Activated CD4-positive, alpha-beta T cell treated with anti-CD3 and anti-CD28 coated beads, Interleukin-2, amount 50 U/mL, for 1 hour (primary cell): ENCODE measurements at places on chromosomes 7 and 10.

- DNase-seq: no peak
These were observed 128.4 kb upstream of the TCF7L2 start for GRCh38 chr10:112821663-112822062.

DNA sequence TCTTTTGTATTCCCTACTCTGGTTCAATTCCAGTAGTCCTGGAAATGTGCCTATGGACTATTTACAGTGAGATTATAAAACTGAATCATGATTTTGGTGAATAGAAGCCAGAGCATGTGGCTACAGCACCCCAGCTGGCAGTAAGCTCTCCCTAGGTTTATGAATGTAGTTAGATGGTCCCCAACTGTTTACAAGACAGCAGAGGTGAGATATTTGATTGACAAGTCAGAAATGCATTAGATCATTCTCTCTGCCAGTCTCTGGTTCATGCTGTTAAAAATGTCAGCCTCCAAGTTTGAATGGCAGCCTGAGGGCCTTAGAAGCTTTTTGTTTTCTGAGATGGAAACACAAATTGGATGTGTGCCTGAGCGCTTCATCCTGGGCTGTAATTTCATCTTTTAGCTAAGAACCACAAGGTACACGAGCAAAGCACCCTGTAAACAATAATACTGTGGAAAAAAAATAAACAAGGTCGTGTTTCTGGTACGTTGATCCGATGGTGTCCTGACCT, 85.0 kb downstream of the BTRC start:
- no peak for DNase-seq

GRCh38 chr7:961546-962400, 7.3 kb upstream of the ADAP1 start:
- no peak for DNase-seq

DNA sequence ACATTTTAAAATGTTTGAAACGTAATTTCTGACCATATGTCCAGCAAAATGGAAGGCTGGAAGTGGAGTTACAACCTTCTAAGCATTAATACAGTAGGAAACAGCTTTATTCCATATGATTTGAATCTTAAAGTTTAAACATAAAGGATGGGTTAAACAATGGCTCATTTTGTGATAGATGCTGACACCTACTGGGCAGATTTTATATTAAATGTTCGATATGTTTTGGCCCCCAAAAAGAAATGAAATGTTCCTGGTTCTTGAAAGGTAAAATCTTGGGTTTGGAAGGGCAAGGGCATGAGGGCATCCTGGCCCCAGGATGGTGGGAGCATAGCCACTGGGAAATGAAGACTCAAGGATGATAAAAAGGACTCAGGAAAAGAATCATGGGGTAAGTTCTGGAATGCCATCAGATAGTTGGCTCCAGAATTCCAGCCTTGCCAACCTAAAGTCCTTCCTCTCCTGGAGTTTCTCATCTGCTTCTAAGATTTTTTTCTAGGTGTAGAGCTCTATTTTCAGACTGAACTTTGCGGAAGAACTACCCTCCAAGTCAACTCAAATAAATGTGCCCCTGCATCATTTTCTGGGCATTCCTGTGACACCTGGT, 34.6 kb upstream of the SLC35G1 start:
- no peak for DNase-seq

GRCh38 chr7:29442146-29442545, 121.5 kb upstream of the PRR15 start:
- no peak for DNase-seq

DNA sequence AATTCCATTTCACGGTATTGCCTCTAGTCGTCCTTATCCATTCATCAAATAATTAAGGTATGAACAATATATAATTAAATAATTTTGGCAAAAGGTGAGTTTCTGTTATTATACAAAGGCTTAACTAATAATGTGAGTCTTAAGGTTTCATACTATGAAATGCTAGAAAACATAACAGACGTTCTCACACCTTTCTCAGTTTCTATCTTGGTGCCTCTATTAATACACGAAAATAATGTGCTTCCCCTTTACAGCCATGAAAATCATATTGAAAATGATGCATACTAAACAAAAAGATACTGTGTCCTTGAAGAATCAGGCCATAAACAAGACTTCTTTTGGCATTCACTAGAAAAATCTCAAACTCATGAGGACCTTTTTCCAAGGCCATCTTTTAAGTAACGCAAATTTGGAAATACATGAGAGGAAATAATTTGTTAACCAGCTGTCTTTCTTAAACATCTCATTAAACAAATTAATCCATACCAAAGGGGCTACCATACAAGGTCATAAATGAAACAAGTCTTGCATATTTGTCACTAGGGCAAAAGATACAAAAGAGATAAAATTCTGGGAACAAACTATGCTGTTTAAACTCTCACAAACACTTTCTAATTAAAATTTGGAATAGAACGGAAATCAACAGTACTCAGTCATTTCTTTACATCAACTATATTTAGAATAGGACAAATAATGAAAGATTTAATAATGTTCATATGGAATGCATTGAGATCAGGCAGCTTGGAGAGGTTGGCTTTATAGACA, 53.9 kb upstream of the CAV2 start:
- DNase-seq: no peak

DNA sequence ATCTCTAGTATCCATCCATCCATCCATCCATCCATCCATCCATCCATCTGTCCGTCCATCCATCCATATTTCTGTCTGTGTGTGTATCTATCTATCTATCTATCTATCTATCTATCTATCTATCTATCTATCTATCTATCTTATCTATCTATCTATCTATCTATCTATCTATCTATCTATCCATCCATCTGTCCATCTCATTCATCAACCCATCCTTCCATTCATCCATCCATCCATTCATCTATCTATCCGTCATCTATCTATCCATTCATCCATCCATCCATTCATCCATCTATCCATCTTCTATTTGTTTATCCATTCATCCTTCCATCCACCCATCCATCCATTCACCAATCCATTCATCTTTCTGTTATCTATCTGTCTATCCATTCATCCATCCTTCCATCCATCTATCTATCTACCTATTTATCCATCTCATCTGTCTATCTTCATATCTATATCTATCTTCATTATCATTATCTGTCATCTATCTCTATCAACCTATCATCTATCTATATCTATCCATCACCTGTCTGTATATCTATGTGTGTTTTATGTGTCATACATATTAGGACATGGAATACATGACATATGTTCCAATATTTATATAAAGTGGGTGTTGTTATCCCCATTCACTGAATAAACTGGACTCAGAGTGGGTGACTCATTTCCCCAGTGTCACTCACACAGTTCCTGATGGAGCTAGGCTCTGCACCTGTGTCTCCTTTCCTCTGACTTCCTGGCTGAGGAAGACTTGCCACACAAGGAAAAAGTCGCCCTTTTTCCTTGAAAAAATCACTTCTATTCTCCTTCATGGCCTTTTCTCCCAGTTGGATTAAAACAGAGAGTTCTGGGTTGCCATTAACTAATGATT, 200.1 kb downstream of the CCDC3 start:
- no peak for DNase-seq

DNA sequence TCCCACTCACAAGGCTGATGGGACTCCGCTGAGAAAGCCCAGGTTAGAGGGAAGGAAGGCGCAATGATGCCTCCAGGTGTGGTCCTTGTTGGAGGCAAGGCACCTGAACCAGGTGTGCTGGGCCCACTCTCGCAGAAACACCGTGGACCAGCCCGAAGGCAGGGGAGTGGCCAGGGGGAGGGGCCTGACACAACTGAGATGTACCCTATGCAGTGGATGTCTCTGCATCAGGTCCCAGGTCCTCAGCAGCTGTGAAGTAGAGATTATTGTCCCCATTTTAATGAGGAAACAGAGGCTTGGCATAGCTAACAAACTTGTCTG, 32.0 kb downstream of the GBX1 start:
- no peak for DNase-seq

DNA sequence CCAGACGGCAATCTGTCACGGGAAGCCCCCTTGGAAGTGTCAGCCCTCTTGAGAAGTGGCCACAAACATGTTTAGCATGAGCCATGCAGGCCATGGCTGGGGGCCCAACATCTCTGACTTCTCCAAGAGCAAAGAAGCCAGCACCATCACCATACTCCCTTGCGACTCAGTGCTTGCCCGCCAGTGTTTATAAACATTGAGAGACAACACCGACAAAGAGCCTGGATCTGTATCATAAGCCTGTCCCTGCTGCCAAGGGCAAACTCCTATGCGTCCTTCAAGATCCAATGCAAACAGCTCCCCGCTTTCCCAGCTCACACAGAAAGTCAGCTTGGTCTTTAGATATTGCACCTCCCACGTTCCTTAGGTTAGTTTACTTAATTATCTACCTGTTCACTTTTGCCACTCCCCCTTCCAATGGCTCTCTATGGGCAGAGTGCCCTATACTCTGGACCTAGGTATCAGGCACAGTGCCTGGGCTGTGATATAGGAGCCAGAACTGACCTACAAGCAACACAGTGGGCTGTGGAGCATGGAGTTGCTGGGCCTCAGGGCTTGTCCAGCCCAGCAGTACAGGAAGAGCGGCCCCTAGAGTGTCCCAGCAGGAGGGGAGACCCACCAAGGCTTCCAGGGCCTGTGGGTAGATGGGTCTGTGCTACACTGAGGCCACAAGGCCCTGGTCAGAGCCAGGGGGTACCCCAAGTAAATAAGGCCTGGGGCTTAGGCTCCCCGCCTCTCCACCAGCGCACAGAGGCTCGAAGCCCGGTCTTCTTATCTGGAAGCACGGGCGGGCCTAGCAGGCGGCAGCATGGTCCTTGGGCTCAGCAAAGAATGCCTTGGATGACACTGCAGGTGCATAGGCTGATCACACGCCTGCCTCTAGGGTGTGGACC, 37.7 kb downstream of the CAMK2B start:
- DNase-seq: no peak

GRCh38 chr10:31157123-31158010, 125.7 kb upstream of the ZNF438 start:
- DNase-seq: no peak

- DNase-seq: no peak
These were observed 9.2 kb upstream of the UNC5B start for GRCh38 chr10:71203124-71203523.

GRCh38 chr10:132812520-132812919, 26.6 kb upstream of the NKX6-2 start:
- DNase-seq: no peak

DNA sequence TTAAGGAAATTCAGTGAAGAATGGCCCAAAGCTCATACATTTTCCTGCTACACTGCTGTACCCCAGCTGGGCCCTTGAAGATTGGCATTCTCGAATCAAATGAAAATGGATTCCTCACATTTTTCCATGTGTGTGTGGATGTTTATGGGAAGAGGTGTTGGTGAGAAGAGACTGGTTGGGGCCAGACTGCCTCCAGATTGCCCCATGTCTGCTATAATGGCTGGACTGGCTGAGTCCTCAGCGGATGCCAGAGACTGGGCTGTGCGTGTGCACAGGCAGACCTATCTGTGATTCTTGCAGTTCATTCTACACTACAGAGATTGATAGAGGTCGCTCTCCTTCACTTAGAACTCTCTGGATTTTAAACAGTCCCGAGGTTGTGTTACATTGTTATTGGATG, 183.6 kb upstream of the GDF10 start:
- no peak for DNase-seq

- no peak for DNase-seq
These were observed 2.7 kb upstream of the C7orf25 start for GRCh38 chr7:42914421-42915045.

- DNase-seq: no peak
These were observed 63.7 kb upstream of the BAIAP2L1 start for GRCh38 chr7:98464558-98464940.

DNA sequence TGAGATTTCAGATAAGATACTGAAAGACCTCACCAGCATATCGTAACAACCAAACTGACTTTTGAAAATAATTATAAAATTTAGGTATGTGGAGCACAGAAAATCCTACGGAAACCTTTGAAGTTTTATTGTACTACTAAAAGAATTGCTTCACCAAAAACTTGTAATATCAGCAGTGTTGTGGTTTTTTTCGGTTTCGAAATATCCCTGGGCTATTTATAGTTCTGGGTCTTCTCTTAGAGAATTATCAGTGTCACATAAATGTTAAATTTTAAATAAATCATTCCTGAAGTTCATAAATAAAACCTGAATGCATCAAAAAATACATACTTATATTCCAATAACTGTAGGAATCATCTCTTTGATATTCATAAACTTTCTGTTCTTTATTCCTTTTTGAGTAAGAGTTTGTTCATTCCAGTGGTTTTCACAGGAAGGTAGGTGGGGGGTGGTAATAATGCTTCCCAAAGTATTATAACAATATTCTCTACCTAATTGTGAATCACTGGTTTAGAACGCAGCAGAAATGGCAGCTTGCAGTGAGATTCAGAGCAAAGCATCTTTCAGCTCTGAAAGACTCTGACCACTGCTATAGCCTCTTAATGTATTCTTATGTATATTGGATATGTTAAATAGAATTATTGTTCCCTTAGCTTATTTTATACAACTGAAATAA, 60.2 kb downstream of the ZNF277 start:
- DNase-seq: no peak

DNA sequence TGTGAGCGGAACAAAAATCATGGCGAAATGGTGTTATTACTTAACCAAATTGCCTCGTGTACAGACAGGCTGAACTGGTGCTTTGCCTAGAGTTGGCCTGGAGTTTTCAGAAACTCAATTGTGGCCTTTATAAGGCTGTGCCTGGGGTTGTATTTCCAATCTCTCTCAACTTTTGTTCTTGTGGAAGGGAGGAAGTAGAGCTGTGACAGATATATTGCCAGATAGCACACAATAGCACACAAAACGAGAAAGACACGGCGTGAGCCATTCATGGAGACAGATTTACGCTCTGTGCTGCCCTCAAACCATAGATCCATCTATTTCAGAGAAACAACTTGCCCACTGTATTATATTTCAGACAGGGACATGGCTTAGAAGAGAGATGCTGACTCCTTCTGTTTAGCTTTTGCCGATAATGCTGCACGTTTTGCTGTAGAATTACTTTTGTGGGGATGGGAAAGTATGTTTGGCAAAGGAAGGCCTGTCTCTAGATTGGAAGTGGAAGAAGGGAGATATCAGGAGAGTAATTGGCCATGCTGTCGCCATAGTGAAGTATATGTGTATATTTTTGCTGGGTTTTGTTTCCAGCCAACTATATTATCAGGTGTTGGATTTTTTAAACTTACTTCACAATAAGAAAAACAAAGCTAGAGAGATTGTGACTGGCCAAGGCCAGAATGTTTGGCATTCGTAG, 80.4 kb downstream of the AUTS2 start:
- DNase-seq: no peak

- no peak for DNase-seq
These were observed 179.8 kb downstream of the NPSR1 start for GRCh38 chr7:34837801-34838201.

DNA sequence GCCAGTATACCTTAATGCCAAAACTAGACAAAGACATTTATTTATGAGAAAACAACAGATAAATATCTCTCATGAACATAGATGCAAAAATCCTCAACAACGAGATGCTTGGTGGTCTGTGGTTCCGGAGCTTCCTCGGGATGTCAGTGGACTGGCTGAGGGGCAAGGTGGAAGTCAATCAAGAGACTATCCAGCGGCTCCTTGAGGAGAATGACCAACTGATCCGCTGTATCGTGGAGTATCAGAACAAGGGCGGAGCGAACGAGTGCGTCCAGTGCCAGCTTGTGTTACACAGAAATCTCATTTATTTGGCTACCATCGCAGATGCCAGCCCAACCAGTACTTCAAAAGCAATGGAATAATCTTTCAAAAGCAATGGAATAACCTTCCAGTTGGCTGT, 60.0 kb upstream of the PARD3 start:
- DNase-seq: no peak
